Gastrocnemius medialis (tissue), 4 donors: ENCODE measurements at places on chromosomes 7 and 10. TPM values are rescaled to one million over a fixed set of nuclear protein-coding genes. Genes with fewer than 3 reads are reported as not detected.

NODAL gene
- not detected for total RNA-seq

- no peaks in the 10 kb centered on the region for H3K36me3 ChIP-seq
- H3K4me1 ChIP-seq = no peaks in the 10 kb centered on the region
- no peak for DNase-seq
- peaks cover 11% of the 10 kb centered on the region for H3K27me3 ChIP-seq
- H3K4me3 ChIP-seq = no peak overlapping the region
- H3K27ac ChIP-seq = no peak overlapping the region
These were observed 33.7 kb upstream of the PLXNA4 start for GRCh38 chr7:132609906-132610520.

KEL gene
- total RNA-seq = not detected

DNA sequence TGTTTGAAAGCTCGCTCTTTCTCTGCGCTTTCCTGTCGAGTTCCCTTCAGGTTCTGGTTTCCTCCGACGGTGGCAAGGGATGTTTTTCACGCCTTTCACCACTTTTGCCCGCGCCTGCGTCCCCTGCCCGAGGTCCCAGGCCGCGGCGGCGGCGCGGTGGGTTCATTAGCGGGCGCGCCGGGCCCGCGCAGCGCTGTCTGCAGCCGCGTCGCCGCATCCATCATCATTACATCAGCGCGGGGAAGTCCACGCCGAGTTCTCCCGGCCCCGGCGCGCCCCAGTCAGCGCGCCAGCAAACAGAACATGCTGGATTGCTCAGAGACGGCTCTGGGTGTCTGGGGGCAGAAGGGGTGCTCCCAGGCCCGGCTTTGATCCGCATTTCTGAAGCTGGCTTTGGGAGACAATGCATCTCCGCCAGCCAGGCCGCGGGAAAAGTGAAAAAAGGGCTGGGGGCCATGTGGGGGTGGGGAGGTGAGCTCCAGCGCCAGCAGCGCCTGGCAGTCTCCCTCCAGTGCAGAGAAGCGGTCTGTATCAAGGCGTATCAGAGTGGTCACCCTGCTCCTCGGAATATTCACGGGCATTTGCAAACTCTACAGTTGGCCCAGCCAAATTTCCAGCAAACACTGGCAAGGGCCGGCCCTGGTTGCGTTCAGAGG lies 8.9 kb downstream of the GLI3 start:
- H3K27me3 ChIP-seq = peaks cover 15% of the 10 kb centered on the region
- peaks cover 10% of the 10 kb centered on the region for H3K4me1 ChIP-seq
- no peaks in the 10 kb centered on the region for H3K36me3 ChIP-seq

ETV1 gene
- 0.62 TPM for total RNA-seq
